ENCODE measurements at places on chromosomes 11 and 22.

GRCh38 chr11:1487091-1487850, 692 bp upstream of the MOB2 start:
- DNase-seq: no peak

GRCh38 chr11:214083-214482, 6.6 kb downstream of the RIC8A start:
- no peak for DNase-seq

DNA sequence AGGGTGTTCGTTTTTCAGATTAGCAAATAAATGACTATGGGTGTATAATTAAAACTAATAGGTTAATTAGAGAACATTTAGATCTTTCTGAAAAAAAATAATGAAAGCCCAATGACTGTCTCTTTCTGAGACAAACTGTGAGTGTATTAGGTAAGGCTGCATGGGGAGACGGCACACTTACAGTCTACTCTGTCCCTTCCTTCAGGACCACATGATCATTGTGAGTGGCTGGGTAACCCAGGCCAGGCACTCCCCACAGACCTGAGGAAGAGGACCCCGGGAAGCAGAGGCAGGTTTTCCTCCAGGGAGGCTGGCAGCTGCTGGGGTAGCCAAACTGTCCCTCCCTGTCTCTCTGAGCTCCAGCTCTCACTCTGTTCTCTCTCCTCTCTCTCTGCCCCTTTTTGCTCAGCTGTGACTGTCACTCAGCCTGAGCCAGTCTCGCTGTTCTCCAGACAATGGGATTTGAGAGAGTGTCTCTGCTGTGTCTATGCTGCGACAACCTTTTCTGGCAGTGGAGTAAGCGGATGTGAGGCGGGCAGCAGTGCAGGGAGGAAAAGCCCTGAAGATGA, 83.1 kb upstream of the NCAM1 start:
- no peak for DNase-seq

DNA sequence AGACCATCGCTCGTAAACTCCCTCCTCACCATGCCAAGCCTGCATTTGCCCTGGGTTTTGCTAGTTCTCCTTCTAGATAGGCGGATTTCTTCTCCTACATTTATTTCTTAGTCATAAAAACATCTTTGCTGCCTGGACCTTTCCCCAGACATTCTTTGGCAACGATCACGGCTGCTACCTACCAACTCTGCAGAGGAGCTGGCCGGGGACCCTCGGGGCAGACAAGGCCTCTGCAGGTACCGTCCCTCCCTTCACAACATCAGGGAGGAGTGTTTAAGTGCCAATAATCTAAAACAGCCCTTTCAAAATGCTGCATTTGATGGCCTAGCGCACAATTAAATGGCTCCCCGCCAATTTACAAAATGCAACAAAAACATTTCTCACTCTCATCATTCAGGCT, 34.4 kb downstream of the BRD1 start:
- no peak for DNase-seq

- no peak for DNase-seq
Observed at GRCh38 chr11:102582140-102582539, 43.0 kb downstream of the MMP20 start.

DNA sequence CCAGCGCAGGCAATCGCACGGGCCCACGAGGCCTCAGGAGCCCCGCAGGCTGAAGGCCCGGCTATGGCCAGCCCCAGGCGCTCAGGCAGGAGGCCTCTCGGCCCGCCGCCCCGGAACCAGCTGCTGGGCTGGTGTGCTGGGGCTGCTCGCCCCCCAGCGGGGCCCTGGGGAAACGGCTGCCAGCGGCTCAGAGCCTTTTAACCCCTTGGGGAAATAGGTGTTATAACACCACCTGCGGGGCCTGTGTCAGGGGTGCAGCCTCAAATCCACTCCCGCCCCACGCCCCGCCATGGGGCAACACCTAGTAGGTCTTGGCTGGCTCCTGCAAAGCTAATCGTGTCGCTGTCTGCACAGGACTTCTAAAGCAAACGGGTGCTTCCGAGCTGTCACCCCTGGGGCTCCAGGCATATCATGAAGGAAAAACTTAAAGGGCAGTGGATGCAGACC, 237.4 kb downstream of the TTC28 start:
- DNase-seq: no peak

Measured in CMK (cell line).